ENCODE measurements at places on chromosomes 11 and 22.

- no peak for DNase-seq
Measured at GRCh38 chr11:76637491-76638269, 32.9 kb downstream of the LRRC32 start.

DNA sequence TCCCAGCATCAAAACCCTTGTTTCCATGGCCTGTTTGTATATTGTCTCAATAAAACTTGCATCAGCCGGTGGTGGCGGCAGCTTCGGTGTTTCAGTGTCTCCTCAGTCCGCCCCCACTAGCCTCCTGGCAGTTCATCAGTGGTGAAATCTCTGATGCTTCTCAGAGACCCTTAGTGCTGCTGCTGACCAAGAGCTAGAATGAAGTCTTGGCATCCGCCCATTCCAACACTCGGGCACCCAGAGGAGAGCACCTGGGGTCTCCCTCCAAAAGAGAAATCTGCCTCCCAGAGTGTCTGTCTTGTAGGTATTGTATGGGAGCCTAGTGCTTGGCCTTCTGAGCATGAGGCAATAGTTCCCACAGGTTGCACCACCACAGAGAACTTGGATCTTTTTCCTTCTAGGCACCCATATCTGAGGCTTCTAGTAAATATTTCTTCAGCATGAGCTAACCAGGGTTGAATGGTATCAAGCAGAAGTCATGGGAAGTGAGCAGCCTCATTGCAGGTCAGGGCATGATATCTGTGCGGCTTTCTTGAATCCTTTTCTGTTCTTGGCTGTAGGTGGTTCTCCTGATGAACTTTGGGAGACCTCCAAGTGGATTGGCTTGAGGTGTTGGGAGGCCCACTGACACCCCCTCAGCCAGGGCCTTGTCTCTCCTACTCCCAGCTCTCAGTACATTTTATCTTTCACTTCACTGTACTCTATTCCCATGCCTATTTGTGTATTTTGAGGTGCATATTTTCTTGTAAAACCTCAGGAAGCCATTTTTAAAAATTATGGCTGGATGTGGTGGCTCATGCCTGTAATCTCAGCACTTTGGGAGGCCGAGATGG lies 13.2 kb upstream of the AIFM3 start:
- no peak for DNase-seq

DNA sequence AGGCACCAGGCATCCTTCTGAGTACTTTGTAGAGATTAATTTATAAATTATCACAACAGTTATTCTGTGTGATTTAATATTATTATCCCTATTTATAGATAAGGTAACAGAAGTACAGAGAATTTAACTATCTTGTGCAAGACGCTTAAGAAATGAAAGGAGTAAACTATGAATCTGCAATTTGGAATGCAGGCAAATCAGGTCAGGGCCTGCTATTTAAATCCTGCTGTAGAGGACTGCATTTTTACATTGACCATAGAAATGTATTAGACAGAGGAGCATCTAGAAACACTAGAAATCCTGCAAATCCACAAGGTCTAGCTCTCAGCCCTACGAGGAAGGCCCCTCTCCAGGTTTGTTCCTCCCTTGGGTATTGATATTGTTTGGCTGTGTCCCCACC lies 336.2 kb downstream of the ETS1 start:
- DNase-seq, result no peak

GRCh38 chr11:100910808-100911207 lies 218.8 kb downstream of the PGR start:
- DNase-seq, result no peak

DNA sequence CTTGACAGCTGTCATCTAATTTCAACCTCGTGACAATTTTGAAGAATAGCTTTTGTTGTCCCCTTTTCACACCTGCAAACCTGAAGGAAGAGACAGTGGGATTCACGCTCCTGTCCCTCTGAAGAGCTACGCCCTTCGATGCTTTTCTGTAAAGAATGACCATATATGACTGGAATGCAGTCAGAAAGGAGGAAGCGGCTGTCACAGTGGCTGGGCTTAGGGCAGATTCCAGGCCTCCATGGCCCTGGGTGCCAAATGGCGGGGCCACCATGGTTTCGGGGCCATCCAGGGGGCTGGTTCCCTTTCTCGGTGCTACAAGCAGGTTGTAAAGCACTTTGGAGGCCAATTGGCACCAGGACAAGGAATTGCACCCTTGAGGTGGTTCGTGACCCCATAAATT lies 22.2 kb upstream of the FGF19 start:
- DNase-seq, result no peak
